ENCODE measurements at places on chromosomes 2 and 18. TPM values are rescaled to one million over a fixed set of nuclear protein-coding genes. Genes with fewer than 3 reads are reported as not detected.

The CMPK2 gene
- 1.6 TPM for total RNA-seq

The COL5A2 gene
- total RNA-seq, result 3.3 TPM

The CCDC195 gene
- total RNA-seq, result not detected

The LNPK gene
- 37.2 TPM for total RNA-seq

The CCDC74B gene
- 1.7 TPM for total RNA-seq

The WNT10A gene
- 6.1 TPM for total RNA-seq

The DYNC1I2 gene
- total RNA-seq, result 52.9 TPM

The SDC1 gene
- total RNA-seq, result 0.41 TPM

The SULT1C4 gene
- not detected for total RNA-seq

The EDAR gene
- total RNA-seq, result 0.43 TPM

The KIF1A gene
- total RNA-seq, result 6.6 TPM

The DSEL gene
- 0.39 TPM for total RNA-seq

The ASAP2 gene
- 1.0 TPM for total RNA-seq

The SCLY gene
- 75.2 TPM for total RNA-seq
